ENCODE measurements at places on chromosomes 7 and 10. TPM values are rescaled to one million over a fixed set of nuclear protein-coding genes. Genes with fewer than 3 reads are reported as not detected.

DNA sequence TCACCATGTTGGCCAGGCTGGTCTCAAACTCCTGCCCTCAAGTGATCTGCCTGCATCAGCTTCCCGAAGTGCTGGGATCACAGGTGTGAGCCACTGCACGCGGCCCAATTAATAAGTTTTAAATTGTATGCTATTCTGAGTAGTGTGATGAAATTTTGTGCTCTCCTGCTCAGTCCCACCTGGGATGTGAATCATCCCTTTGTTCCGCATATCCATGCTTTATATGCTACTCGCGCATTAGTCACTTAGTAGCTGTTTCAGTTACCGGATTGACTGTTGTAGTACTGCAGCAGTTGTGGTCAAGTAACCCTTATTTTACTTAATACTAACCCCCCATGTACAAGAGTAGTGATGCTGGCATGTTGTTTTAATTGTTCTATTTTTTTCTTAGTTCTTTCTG is 47.3 kb upstream of the OIT3 start:
- DNase-seq: no peak
- H3K4me1 ChIP-seq: no peaks in the 10 kb centered on the region
- H3K27ac ChIP-seq: no peak overlapping the region
- H3K27me3 ChIP-seq: no peaks in the 10 kb centered on the region
- H3K36me3 ChIP-seq: no peaks in the 10 kb centered on the region
- no peak overlapping the region for H3K4me3 ChIP-seq

- no peak overlapping the region for H3K27ac ChIP-seq
- H3K4me3 ChIP-seq: no peak overlapping the region
- no peaks in the 10 kb centered on the region for H3K36me3 ChIP-seq
These were observed 44.5 kb downstream of the PSMC2 start for GRCh38 chr7:103391976-103392375.

DNA sequence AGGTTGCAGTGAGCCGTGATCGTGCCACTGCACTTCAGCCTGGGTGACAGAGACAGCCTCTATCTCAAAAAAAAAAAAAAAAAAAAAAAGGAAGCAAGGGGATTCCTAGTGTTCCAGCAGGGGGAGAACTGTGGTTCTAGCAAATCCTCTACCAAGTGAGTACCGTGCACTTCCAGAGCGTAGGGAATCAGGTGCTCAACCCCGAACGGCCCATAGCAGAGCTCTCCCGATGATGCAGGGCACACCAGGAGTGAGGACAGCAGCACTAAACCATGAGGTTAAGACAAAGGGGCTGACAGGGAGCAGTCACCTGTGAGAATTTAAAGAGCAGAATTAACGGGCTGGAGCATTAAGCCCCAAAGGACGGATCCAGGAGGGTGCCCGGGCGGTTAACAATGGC is 173.6 kb downstream of the PTPRN2 start:
- H3K36me3 ChIP-seq: no peaks in the 10 kb centered on the region
- DNase-seq: no peak
- no peaks in the 10 kb centered on the region for H3K4me1 ChIP-seq
- H3K4me3 ChIP-seq: no peak overlapping the region
- no peak overlapping the region for H3K27ac ChIP-seq

GRCh38 chr7:16916105-16916639 is 34.4 kb upstream of the AGR3 start:
- no peak overlapping the region for H3K4me3 ChIP-seq
- H3K27ac ChIP-seq: no peak overlapping the region
- no peaks in the 10 kb centered on the region for H3K4me1 ChIP-seq
- no peaks in the 10 kb centered on the region for H3K36me3 ChIP-seq

ACBD5 gene
- polyA plus RNA-seq: 8.6 TPM

- peaks cover 2% of the 10 kb centered on the region for H3K4me1 ChIP-seq
- H3K4me3 ChIP-seq: no peak overlapping the region
- H3K27me3 ChIP-seq: no peaks in the 10 kb centered on the region
- DNase-seq: no peak
These were observed 66.9 kb downstream of the MLLT10 start for GRCh38 chr10:21600804-21601433.

SEPHS1 gene
- polyA plus RNA-seq: 76.7 TPM

DNA sequence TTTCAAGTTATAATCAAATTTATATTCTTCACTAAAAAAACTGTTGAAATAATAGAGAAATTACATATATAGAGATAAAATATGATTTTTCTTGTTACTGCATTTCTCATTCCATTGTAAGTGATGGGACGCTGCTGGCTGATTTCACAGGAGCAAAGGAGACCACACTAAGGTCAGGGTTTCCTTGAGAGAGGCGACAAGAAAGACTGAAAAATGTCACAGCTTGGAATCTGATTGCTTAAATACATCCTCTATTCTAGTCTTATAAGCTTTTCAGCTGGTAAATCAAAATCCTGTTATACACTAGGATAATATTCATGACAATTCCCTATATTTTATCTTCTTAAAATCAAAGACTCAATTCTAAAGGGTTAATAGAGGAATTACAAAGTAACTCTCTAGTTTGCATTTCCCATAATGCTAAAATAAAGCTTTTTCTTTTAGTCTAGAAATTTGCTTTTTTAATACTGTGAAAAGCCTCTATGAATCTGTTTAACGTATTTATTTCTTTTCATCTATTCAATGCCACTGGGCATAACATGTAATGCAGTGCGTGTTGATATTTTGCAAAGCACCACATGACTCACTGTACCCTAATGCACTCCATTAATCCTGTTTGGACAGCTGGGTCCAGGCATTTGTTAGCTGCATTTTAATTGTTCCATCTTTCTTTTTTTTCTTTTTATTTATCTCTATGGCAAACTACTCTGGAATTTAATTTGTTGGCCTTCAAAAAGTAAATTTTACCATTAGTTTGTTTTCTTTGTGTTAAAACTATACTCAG is 81.7 kb downstream of the RNF32 start:
- no peak overlapping the region for H3K4me3 ChIP-seq
- no peaks in the 10 kb centered on the region for H3K4me1 ChIP-seq
- peaks cover 3% of the 10 kb centered on the region for H3K27me3 ChIP-seq
- H3K27ac ChIP-seq: no peak overlapping the region

SLC16A12 gene
- polyA plus RNA-seq: 0.40 TPM

DNA sequence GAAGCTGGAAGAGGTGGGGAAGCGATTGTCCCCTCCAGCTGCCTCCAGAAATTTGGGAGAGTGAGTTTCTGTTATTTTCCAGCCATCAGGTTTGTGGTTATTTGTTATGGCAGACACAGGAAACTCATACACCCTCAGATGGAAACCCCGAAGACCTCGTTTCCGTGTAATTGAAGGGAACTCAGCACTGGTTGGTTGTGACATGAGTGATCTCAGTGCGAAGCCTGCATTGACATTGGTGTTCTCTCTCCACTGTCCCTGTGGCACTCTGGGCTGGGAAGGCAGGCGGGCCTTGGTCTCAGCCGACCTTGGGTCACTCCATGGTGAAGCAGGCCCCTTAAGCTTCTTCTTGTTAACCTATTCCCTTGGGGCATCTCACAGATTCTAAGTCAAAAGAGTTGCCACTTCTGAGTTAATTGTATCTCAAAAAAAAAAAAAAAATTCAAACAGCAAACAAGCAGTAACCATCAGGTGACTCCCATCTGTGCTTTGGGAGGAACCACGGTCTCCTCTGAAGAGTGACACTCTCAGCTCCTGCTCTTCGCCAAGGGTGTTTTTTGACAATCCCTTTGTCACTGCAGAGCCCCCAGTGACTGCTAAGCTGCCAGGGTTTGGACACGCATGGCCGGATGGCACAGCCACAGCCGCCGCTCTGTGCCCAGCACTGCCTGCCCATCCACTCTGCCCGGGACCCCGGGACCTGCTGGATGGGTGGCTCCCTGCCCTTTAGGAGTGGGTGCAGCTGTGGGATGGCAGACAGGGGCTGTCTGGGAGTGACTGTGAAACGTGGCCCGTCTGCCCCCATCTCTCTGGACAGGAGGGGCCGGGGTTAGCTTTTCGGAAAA is 233.6 kb downstream of the PRPF18 start:
- H3K27me3 ChIP-seq: no peaks in the 10 kb centered on the region
- DNase-seq: no peak
- H3K4me1 ChIP-seq: peaks cover 3% of the 10 kb centered on the region

Measured in ovary (tissue), 10 donors.